ENCODE measurements at places on chromosomes 5 and 9.

DNA sequence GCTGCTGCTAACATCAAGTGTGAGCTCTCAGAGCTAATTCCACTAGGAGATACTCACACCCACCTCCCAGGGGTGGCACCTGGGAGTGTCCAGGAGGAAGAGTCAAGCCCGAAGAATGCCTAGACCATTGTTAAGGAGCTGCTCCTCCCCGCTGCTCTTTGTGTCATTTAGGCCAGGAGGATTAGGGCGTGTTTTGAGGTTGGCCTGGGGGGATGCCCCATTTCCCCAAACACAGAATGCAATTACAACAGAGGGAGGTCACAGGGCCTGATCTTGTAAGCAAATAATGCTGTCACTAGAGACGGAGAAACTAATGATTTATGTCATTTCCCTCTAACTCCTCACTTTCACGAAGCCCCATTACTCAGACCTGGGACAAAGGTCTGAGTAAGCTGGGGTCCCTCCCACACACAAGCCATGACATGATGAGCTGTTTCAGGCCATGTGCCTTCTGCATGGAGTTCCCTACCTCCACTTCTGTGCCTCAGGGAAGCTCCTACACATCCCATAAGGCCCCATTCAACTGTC lies 312.5 kb downstream of the ACTL7B start:
- DNase-seq = no peak

DNA sequence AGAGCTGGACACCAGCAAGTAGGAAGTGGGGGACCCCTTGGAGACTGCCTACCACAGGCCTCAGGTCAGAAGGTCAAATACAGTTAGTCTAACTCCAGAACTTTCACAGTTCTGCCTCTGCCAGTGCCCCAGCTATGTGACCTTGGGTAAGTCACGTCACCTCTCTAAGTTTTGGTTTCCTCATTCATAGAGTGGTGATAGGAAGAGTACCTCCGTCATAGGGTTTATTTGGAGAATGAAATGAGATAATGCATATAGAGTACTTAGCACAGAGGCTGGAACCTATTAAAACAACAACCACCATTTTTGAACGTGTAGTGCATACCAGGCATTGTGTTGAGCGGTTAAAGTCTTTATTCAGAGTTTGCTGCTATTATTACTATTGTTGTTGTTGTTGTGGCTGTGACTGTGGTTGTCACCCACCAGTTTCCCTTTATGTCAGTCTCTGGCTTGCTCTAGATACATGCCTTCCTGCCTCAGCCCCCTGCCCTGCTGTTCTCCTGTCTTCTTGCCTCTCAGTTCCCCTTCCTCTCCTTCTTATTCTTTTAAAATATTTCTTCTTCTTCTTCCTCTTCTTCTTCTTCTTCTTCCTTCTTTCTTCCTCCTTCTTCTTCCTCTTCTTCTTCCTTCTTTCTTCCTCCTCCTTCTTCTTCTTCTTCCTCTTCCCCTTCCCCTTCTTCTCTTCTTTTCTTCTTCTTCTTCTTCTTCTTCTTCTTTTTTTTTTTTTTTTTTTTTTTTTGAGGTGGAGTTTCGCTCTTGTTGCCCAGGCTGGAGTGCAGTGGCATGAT lies 67.8 kb downstream of the RALGPS1 start:
- DNase-seq = no peak

- DNase-seq = no peak
Observed at GRCh38 chr9:136194540-136194939, 10.4 kb downstream of the LHX3 start.

- peak; percentile 22 for DNase-seq
Observed at GRCh38 chr5:147391781-147392180, 118.1 kb downstream of the DPYSL3 start.

DNA sequence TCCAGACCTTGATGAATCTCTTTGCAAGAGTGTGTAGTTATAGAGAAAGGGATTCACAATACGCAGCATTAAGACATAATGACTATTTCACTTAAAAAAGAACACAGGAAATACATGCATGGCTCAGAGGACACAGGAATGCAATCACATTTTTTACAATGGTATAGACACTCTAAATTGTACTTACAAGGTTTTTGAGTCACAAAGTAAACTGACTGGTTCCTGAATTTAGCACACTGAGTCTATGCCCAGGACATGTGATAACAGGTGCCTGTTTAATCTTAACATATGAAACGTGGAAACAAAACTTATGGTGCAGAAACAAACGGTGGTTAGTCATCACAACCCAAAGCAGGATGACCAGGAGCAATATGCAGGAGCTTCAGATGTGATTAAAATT lies 6.7 kb downstream of the EPB41L4A start:
- no peak for DNase-seq

GRCh38 chr9:2494562-2494961 lies 127.0 kb upstream of the VLDLR start:
- DNase-seq = no peak

- DNase-seq = no peak
Observed at GRCh38 chr5:173984218-173984617, 4.8 kb upstream of the C5orf47 start.

GRCh38 chr5:126341906-126342630 lies 81.1 kb upstream of the GRAMD2B start:
- no peak for DNase-seq

GRCh38 chr9:119339056-119339455 lies 30.2 kb downstream of the BRINP1 start:
- no peak for DNase-seq

GRCh38 chr5:154567155-154567554 lies 89.1 kb upstream of the HAND1 start:
- no peak for DNase-seq

DNA sequence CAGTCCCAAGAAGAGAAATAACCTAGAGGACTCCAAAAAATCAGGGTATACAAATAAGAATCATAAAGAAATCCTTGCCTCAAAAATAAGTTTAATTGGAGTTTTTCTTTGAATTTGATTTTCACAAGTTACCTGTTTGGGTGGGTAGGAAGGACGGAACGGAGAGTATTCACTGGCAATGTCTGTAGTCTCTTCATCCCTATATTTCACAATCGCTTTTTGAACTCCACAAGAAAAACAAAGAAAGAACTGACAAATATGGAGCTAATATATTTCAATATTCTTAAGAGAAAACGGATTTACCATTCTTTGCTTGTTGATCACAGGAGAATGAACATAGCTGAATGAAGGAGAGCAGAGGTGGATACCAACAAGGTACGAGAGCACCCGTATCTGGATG lies 30.1 kb downstream of the MTMR12 start:
- DNase-seq = no peak

DNA sequence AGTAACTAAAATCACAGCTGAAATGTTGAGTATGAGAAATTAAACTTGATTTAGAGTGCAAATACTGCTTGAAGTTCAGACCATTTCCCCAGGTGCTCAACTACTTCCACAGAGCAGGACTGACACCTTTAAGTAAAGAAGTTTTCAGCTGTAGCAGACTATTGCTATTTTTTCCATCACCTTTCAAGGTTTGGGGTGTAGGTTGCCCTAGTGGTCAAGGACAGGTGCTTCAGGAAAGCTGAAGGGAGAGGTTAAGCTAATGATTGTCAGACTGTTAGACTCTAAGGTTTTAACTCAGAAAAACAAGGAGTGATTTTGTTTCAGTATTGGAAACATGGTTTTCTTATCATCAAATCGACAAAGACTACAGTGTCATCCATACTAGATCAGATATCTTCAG lies 162.1 kb downstream of the CCDC192 start:
- no peak for DNase-seq

DNA sequence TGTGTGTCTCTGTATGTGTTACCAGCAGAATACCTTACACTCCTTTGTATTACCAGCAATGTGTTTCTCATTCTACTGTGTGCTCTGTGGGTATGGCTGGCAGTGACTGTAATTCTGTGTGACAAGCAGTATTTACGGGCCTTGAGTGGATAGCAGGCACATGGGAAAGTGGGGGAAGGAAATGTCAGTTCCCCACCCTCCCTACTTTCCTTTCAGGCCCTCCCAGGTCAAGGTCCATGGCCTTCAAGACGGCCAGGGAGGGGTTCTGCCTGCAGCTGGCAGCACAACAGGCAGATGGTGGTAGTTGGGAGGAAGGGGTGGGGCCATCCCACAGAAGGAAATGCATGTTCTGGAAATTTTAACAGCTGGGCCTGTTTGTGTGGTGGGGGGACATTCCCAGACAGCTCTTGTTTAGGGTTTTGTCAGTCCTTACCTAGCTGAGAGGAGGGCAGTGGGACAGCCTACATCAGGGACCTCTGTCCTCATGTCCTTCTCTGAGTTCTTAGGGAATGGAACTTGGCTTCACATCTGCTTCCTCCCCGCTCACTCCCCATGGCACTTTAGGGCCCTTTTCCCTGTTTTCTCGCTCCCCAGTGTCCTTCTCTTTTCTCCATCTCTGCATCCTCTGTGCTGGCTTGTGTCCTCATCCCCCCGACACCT lies 14.6 kb upstream of the TNIP1 start:
- peak; percentile 46 for DNase-seq

- no peak for DNase-seq
Observed at GRCh38 chr5:72034770-72035169, 72.5 kb upstream of the MAP1B start.

GRCh38 chr9:99016681-99017387 lies 73.1 kb downstream of the COL15A1 start:
- DNase-seq = no peak

GRCh38 chr5:139482050-139482889 lies at the start of gene STING1:
Gene STING1 (minus strand): TSS chr5:139482758. CDS start chr5:139481704, 1,054 bp downstream.
- DNase-seq = peak; percentile 99

DNA sequence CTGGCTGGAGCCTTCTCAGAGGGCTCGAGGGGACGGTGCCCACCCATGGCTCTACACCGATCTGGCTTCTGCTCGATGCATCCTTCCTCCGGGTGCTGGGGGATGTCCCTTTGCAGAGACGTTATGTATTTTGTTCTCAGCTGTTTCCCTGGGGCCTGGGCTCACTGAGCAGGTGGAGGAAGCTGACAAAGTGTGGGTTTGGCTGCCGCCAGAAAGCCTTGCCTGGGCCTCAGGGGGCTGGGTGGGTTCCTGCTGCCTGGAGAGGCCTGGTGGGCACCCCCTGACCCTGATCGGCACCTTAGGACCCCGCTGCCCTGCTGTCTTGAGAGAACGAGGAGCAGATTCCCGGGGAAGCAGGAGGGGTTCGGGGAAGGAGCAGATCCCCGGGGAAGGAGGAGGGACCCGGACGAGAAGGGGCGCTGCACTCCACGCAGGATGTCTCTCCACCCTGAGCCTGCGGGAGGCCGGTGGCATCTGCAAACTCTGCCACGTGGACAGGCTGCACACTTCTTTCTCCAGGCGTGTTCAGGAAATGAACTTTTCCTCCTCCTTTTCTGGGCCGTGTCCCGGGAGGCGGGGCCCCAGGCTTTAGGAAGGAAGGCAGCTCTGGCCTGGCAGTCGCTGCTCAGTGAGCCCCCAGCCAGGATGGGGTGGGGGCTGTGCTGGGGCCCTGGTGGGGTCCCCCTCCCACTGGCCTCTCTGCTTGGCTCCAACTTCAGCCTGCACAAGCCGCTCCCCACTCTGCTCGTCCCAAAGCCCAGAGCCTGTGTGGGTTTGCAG lies 148.9 kb downstream of the RXRA start:
- no peak for DNase-seq

All from KBM-7 (cell line).